Right renal cortex interstitium (tissue), 3 donors: ENCODE measurements at places on chromosomes 7 and 10.
A peak's percentile ranks its signal among the peaks of the same experiment; 100 is the strongest.

DNA sequence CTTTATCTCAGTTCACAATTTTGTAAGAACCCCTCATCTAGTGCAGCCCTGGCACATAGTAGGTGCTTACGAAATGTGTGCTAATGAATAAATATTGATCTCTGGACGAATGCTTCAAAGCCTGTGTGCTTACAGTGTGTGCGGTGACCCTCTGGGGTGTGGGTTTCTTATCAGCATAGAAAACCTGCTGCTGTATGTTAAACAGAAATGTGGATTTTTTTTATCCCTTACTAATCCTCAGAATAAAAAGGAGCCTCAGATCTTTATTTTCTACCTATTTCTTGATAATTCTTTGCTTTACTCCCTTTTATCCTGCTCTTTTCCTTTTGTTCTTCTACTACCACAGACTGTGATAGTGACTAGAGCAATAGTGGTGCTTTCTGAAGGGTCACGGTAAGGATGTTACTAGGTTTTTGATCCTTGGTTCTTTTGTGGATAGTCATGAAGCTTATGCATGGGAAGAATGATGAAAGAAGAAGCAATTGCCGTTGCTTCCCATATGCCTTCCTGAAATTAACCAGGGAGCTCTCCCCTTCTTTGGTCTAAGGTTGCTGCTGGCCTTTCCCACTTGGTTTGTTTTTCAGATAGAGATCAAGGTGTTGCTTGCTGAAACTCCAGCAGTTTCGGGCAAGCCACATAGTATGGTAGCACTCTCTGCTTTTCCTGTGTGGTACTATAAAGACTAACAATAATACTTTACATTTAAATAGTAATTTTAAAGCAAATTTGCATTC is 44.7 kb downstream of the SPAG6 start:
- DNase-seq, result no peak

DNA sequence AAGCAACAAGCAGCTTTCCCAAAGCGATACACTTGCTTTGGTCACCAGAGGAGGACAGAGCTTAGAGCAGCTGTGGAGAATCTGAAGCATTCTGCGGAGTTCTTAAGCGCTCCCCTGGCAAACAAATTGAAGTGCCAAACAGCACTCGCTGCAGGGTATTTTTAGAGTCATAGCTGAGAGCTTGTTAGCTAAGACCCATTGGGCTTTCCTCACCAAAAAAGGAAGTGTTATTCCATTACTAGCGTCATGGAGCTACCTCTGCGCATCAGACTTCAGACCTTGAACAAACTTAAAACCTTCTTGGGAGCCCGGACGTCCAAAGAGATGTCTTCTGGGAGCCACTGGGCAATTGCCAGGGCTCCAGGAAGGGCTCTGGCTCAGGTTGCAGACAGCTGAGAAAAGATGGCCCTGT is 23.2 kb upstream of the BMPR1A start:
- no peak for DNase-seq

- no peak for DNase-seq
These were observed 381.1 kb upstream of the SEMA3D start for GRCh38 chr7:85567983-85568382.

DNA sequence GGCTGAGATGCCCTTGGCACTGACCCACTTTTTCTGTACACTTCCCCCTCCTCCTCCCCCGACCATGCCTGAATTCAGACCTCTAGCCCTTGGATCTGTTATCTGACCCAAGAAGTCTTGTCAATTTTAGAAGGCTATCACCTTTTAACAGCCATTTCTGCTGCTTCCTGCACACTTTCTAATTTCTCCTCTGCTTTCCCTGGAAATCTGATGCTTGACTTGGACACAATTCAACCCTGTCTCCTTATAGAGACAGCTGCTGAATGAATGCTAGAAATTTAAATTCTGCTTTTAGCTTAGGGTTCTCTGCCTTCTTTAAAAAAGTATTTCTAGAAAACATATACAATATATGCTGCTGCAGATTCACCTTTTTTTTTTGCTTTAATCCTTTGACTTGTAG is 417.9 kb upstream of the KLF6 start:
- DNase-seq, result no peak

- peak; percentile 45 for DNase-seq
These were observed 33.7 kb downstream of the NRBF2 start for GRCh38 chr10:63166742-63167258.

DNA sequence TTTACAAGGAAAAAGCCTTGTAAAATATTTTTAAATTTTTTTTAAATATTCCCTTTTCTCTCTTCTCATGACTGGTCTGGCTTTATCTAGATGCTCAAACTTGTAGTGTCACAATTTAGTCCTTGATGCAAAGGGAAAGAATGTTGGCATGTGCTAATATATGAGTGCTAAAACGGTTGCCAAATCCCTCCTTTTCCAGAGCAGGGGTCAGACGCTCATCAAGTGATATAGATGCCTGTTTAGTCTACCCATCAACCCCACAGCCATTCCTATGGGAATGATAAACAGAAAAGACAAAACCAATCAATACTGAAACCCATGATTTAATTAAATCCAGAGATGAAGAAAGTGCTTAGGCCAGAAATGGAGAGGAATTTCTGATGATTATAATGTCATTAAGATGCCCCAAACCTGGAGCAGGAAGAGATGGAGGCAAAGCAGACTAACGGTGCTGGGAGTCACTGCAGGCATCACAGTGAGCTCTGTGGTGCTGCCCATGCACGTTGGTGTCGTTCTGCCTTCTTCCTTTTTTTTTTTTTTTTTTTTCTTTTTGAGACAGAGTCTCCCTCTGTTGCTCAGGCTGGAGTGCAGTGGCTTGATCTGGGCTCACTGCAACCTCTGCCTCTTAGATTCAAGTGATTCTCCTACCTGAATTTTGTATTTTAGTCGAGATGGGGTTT is 210.1 kb upstream of the STK17A start:
- DNase-seq, result no peak

- DNase-seq, result no peak
These were observed 714.1 kb upstream of the COBL start for GRCh38 chr7:52030722-52031121.

GRCh38 chr7:33534833-33535232 is 370.5 kb upstream of the BMPER start:
- DNase-seq, result no peak

DNA sequence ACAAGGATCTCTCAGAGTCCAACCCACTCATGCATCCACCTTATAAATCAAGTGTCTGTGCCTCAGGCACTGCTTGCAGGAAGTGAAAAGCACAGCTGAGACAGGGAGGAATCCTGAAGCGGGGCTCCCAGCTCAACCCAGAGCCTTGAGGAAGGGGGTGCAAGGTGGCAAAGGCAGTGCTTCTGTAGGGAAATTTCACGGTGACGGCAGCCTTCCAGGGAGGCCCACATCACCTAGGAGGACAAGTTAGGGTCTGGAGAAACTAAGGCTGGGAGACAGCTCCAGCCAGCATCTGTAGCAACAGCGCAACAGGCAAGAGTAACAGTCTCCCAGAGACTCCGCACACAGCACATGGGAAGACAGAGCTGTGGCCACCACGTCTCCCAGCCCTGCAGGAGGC is 2.7 kb downstream of the AOC1 start:
- DNase-seq, result no peak

- no peak for DNase-seq
These were observed 68.1 kb downstream of the PRPF18 start for GRCh38 chr10:13654846-13655245.

GRCh38 chr7:74017125-74017524 is 10.8 kb upstream of the ELN start:
- no peak for DNase-seq

GRCh38 chr7:87704590-87704989 is 76.4 kb downstream of the RUNDC3B start:
- no peak for DNase-seq

- no peak for DNase-seq
These were observed 35.6 kb downstream of the PLAU start for GRCh38 chr10:73946253-73947145.

- DNase-seq, result no peak
These were observed 14.6 kb downstream of the PPIF start for GRCh38 chr10:79361726-79362397.

DNA sequence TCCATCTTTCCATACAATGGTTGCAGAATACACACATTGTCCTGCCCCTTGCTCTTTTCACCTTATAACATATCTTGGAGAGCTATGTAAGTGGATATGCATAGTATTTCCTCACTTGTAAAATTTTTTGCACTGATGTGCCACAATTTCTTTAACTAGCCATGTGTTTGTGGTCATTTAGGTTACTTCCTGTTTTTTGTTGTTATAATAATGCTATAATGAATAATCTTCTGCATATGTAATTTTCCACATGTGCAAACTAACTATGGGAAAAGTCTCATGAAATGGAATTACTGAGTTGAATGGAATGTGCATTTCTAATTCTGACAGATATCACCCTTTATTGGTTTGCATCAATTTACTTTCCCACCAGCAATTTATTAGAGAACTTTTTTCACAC is 2.8 kb downstream of the TAS2R41 start:
- no peak for DNase-seq

GRCh38 chr7:75776295-75776971 is 4.4 kb upstream of the CCL26 start:
- no peak for DNase-seq

- DNase-seq, result no peak
These were observed 14.5 kb upstream of the LRRC4 start for GRCh38 chr7:128045766-128046165.

DNA sequence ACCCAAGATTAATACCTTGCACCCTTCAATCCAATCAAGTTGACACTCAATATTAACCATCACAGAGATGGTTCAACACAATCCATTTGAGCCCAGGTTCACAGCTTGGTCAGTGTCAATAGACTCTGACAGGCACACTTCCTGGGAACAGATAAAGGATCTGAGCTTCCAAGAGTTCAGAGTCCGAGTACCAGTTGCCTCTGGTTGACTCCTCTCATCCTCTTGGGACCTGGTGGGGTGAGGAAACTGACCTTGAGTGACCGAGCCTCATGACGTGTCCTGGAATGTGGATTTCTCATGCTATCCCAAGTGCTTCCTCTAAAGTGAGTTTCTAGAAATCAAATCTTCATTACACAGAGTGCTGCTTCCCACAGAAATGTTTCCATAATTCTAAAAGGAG is 162.0 kb downstream of the CYP26A1 start:
- no peak for DNase-seq

GRCh38 chr10:133357285-133358161 is at the start of gene FUOM:
Gene FUOM, minus strand, starts transcription at chr10:133358019. Its CDS starts 12 bp downstream, at chr10:133358007.
- DNase-seq, result no peak

DNA sequence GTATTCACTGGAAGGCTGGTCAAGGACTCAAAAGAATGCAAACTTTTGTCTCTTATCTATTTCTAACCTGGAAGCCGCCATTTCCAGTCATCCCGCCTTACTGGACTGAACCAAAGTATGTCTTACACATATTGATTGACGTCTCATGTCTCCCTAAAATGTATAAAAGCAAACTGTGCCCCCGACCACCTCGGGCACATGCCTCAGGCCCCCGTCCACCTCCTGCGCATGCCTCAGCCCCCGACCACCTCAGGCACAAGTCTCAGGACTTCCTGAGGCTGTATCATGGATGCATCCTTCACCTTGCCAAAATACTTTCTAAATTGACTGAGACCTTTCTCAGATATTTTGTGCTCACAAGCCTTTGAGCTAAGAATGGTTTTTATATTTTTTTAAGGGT is 148.6 kb downstream of the PTPRN2 start:
- no peak for DNase-seq

GRCh38 chr10:16952610-16953009 is 135.4 kb upstream of the RSU1 start:
- DNase-seq, result no peak

DNA sequence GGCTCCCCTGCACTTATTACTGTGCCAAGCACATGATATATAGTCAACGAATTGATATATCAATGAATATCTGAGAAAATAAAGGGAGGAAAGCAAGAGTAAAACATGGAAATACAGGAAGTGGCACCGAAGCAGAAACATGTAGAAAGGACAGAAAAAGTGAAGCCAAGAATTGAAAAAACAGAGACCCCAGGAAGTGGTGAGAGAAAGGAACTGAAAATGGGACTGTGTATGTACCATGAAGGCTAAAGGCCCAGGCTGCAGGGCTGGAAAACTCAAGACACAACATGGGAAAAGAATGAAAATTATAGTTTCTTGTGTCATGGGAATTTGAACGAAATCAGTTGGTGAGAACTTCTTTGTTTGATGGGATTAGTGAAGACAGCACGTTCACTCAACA is 60.6 kb downstream of the MAP3K8 start:
- no peak for DNase-seq

- DNase-seq, result no peak
These were observed 1039.5 kb upstream of the SORCS1 start for GRCh38 chr10:108203905-108204527.

DNA sequence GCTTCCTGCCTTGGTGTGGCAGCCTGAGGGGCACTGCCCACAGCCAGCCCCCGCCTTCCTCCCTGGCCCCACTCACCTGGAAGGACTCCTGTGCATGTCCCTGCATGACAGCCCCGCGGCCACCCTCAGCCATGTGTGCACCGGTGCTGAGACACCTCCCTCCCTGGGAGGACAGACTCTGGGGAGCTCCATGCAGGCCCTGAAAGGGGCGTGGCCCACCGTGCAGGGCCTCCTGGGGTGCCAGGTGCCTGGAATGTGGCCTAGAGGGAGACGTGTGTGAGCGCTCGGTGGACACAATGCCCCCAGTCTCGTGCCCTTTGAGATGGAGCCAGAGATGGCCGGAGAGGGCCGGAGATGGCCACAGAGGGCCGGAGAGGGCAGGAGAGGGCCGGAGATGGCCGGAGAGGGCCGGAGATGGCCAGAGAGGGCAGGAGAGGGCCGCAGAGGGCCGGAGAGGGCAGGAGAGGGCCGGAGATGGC is 59.1 kb upstream of the PPP2R2D start:
- DNase-seq, result no peak

- no peak for DNase-seq
These were observed 32.6 kb upstream of the HSPB1 start for GRCh38 chr7:76269895-76270294.

GRCh38 chr10:71143170-71143569 is 69.2 kb upstream of the UNC5B start:
- DNase-seq, result no peak

DNA sequence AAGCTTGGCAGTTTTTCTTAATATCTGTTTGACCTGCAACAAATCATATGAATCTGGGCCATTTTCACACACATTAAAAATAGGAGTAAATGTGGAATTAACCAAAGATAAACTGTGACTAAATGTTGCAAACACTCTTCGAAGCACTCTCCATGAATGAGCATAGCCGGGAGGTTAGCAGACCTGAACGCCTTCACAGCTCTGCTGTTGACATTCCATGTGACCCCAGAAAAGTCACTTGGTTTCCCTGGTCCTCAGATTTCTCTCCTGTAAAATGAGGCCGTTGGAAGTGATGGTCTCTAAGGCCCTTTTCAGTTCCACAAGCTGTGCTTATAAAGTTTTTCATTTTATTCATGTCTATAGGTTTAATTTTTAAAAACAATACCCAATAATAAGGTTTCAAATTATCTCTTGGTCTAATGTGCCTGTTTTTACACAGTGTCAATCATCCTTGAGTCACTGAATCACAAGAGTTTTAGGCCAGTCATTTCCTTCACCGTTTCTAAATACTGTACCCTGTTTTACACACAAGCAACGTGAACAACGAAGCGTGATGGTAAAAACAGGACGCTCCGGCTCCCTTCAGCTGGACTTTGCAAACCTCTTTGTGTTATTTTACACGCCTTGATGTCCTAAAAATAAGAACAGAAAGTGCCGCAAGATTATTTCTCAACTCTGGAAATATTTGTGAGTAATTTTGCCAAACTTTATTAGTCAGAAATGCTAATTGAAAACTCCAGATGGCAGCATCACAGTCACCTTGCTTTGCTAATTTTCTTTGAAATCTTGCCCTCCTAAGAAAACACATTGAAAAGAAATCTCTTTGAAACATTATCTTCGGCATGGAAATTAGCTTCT is 38.6 kb upstream of the MET start:
- no peak for DNase-seq
